Activated CD4-positive, CD25-positive, alpha-beta regulatory T cell (primary cell): ENCODE measurements at places on chromosomes 5 and 9.

DNA sequence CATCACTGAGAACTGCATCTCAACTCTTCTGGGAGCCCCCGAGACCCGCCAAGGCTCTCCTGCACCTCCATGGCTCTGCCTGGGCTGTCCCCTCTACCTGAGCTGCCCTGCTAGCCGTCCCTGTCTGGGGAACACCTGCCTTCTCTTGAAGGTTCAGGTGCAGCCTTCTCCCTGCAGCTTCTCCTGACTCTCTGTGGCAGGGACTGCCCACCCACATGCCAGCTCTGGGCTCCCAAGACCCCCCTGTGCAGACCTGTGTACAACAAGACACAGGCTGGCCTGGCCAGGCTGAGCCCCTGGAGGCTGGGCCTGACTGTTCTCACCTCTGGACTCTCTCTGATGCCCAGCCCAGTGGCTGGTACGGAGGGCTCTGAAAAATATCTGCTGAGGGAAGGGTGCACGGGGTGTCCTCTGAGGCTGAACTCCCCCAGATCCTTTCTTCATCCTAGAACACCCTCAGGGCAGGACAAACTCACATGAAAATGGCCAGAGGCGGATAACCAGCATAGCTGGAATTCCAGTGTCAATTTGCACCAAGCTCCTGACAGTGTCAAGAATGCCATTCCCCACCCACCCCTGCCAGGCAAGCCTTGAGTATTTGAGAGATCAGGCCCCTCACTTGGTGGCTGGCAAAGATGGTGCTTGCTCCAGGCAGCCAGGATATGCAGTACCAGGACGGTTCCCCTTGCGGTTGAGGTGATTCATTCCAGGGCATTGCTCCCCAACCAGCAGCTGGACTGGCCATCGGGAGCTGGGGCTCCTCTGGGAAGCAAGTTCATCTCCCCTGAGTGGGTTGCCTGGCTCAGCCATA is 40.9 kb upstream of the SLC25A51 start:
- DNase-seq: no peak

GRCh38 chr9:35844628-35845270 is 15.7 kb downstream of the TMEM8B start:
- DNase-seq: no peak

DNA sequence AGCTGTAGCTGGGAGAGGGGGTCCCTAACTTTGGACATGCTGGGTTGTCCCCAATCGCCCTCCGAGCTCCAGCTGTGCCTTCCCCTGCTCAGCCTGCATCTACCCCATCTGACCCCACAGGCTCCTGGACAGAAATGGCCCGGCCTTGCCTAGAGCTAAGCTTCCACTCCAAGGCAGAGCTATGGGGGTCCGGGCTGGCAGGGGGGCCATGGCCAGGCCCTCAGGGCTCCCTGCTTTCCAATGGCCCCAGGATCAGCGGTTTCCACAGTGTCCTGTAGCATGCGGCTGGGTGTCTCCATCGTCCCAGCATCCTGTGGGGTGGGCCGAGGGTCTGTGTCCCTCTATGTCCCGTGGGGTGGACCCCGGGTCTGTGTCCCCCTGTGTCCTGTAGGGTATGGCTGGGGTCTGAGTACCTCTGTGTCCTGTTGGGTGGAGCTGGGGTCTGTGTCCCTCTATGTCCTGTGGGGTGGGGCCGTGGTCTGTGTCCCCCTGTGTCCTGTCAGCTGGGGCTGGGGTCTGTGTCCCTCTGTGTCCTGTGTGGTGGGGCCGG is 130.6 kb downstream of the RXRA start:
- no peak for DNase-seq

DNA sequence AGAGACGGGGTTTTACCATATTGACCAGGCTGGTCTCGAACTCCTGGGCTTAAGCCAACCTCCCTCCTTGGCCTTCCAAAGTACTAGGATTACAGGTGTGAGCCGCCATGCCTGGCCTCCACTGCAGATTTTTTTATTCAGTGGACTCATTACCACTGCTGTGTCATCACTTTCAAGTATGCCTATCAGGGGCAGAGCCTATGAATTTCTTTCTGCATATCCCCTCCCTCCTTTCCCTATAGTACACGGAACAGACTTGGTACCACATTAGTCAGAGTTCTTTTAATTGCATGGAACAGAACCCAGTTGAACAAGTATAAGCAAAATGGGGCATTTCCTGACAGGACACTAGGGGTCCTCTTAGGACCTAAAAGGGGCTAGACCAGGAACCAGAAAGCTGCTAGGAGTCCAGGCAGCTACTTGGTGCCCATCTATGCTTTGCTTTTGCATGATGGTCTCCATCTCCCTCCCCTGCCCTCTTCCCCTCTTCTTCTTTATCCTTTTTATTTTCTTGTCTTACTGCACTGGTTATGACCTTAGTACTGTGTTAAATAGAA is 5.8 kb downstream of the BSPRY start:
- DNase-seq: no peak

GRCh38 chr9:7976167-7976755 is 176.7 kb upstream of the DMAC1 start:
- no peak for DNase-seq

DNA sequence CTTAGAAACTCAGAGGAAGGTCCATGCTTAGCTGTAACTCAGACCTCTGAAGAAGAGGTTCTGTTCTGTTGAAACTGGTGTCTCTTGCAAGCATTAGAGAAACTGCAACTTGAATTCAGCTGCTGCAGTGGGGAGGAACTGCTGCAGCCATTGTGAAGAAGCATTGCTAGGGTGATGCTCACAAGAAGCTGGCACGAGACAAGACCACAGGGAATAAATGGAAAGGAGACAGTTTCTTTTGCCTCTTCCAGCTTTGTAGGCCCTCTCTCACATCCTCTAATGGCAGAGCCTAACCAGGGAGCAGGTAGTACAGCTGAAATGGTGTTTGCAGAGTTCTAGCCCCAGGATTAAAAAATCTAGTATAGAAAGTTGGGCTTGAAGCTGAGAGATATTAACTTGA is 148.0 kb upstream of the DMAC1 start:
- DNase-seq: no peak

DNA sequence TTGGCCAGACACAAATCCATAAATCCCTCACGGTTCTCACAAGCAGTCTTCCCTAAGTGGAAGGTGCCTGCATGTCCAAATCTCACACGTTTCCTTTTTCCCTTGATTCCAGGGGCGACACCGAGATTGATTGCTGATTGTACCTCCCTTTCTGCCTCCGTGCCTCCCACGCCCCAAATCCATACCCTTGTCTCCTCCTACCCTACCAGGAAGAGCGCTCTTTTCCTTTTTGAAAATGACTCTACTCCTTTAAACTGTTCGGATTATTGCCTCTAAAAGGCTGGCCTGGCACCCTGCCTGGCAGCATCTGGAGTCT is 4.5 kb downstream of the STC2 start:
- DNase-seq: no peak

DNA sequence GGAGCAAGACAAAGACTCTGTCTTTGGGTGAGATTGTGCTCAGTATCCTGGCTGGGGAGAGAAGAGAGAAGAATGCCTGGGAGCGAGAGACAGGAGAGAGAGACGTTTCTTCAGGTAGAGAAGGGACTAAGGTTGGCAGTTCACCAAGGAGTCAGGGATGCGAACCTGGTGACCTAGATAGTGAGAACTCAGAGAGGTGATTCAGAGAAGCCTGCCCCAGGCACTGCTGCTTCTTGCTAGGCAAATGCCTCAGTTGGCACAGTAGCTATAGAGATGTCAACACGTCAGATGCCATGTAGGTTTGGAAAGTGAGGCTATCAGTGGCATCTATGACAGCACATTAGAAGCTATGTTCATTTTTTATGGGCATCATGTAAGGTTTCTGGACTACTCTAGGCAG is 231.6 kb upstream of the VLDLR start:
- no peak for DNase-seq

DNA sequence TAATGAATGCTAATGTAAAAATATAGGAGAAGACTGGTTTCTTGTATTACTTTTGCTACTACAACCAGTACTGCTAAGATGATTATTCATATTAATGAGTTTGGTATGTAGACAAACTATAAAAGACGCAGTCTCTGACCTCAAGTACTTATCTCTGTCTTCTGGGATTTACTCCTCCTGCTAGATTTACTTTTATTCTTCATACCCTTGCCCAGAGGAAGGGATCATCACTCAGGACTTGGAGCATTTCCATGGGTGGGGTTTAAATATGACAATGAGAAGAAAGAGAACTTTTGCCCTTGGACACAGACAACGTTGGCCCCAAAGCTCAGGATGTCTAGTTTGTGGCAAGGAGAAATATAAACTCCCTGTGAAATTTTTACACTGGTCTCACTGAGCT is 126.1 kb downstream of the BNC2 start:
- DNase-seq: no peak

DNA sequence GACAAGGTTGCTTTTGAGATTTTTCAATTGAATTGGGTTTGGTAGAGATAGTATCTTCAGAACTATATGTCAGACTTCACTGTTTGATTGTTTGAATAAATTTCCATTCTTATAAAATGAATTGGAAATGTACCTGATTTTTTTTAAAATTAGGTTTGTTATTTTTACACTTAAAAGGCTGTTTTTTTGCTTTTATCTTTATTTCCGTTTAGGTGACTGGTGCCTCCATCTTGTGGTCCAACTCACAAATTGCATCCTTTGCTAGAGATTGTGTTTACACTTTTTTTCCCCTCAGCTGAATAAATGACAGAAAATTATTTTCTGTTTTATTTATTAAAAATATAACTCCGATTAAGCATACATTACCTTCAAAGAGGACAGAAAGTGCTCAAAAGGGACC is 15.6 kb downstream of the NDUFAF2 start:
- no peak for DNase-seq
